ENCODE measurements at places on chromosomes 7 and 10. TPM values are rescaled to one million over a fixed set of nuclear protein-coding genes. Genes with fewer than 3 reads are reported as not detected.

The PRTFDC1 gene
- 29.8 TPM for total RNA-seq

The C10orf62 gene
- not detected for total RNA-seq

The ITGA8 gene
- total RNA-seq, result 3.7 TPM

The CLDN3 gene
- total RNA-seq, result not detected

The ZNF727 gene
- 2.4 TPM for total RNA-seq

- no peak for DNase-seq
Measured at GRCh38 chr7:117021986-117022385, 68.7 kb downstream of the ST7 start.

DNA sequence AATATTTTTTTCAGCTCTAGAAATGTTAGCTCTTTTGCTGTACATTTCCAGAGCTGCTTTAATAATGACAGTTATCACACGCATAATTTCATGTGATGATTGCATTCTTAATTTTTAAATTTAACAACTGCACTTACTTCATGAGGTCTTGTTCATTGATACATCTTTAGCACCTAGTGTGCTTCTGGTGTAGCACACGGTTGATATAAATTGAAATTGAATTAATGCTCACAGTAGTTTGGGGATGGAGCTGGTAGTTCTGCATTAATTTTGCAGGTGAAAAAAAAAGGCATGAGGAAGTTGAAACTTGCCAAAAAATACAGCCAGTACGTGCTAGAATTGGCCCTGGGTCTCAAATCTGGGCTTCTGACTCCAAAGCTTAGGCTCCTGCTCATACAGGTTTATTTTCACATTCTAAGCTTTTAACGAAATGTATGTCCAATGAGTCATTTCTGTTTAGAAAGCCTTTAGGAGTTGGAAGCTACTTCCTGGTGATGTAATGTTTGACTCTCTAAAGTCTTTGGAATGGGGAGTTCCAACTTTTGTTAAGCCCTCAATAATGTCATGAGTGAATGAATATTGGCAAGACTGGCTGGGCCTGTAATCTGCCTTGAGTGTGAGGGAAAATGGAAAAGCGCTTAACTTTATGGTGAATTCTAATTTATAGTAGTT, 62.5 kb downstream of the DAGLB start:
- no peak for DNase-seq

DNA sequence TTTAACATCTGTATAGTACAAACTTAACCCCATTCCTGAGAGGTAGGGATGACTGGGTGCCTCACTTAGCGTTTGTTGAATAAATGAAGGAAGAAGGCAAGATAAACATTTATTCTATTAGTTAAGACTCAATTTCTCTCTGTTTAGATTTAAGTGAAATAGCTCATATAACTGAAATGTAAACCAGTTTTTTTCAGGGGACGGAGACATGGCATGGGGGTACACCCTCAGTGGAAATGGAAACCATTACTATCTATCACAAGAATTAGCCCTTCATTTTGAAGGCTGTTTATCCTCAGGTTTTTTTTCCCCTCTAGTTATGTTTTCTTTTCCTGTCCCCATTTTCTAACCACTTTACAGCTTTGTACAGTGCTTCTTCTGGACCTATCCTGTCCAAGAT, 35.6 kb upstream of the PDLIM1 start:
- no peak for DNase-seq

GRCh38 chr10:13382703-13383398, 34.8 kb upstream of the SEPHS1 start:
- no peak for DNase-seq
